ENCODE measurements at places on chromosomes 7 and 10.

DNA sequence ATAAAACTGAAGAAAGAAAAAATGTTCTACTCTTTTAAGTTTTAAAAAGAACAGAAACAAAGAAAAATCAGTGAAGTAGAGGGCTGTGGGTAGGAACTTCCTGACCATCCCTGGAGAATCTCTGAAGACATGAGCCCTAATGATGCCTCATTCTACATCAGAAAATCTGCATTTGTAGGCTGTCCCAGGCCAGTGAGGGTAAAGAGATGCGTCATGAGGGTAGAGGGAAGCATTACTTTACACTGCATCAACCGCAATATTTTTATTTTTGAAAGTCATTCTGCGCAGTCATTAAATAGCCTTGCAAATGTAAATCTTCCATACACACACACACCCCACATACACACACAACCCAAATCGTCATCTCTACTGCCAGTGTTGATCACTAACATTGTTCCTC is 82.1 kb upstream of the CABCOCO1 start:
- DNase-seq: no peak

DNA sequence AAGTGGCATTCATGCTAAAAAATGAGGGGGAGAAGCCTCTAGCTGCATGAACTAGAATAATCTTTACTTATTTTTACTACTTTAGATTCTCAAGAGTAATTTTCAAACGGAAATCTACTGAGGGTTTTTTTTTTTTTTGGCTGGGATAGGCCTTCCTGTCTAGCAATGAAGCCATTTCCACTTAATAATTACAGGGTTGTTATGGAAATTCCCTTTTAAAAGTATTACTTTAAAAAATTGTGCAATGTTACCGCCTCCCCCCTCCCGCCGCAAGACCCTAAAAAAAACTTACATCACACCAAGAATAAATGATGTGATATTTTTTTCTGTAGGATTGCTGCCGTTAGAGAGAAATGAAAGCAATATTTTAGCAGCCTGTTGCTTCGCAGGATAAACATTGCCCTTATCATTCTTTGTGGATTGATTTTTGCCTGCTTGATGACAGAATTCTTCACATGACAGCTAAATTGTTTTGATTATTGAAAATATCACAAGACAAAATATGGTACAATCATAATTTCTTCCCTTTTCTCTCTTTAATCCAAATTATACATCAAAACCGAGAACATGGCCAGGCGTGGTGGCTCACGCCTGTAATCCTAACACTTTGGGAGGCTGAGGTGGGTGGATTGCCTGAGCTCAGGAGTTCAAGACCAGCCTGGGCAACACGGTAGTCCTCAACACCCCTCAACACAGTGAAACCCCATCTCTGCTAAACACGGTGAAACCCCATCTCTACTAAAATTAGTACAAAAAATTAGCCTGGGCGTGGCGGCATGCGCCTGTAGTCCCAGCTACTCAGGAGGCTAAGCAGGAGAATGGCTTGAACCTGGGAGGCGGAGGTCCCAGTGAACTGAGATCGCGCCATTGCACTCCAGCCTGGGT is 32.8 kb downstream of the ARL4A start:
- DNase-seq: no peak

DNA sequence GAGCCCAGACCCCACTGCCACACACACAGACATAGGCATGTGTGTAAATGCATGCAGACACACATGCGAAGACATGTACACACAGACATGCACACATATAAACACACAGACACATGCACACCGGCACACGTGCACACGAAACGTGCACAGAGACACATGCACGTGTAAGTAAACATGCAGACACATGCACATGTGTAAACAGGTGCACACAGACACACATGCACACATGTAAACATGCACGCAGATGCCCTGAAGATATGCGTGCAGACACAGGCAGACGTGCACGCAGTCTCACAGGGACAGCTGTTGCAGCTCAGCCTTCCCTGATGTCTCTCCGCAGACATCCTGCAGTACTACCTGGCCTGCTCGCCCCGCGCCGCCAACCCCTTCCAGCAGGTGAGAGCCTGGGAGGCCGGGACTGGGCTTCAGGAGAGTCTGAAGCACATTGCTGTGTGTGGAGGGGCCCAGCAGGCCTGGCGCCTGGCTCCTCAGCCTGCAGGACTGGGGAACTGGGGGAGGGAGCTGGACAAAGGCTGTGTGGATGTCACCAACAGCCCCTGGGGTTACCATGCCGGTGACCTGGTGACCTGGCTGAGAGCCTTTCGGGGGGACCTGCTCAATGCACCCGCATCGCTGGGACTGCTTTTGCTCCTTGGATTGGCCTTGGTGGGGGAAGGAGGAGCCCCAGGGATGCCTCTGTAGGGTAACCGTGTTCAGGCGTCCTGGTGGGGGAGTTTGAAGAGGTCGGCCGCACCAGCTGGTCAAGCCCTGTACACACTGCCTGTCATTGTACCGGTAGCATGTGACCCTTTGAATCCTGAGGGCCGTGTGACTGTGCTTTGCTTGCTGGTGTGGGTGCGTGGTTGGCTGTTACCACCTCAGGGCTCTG is 20.3 kb downstream of the TTYH3 start:
- no peak for DNase-seq

- DNase-seq: no peak
Observed at GRCh38 chr7:101546308-101546936, 82.7 kb downstream of the MYL10 start.

DNA sequence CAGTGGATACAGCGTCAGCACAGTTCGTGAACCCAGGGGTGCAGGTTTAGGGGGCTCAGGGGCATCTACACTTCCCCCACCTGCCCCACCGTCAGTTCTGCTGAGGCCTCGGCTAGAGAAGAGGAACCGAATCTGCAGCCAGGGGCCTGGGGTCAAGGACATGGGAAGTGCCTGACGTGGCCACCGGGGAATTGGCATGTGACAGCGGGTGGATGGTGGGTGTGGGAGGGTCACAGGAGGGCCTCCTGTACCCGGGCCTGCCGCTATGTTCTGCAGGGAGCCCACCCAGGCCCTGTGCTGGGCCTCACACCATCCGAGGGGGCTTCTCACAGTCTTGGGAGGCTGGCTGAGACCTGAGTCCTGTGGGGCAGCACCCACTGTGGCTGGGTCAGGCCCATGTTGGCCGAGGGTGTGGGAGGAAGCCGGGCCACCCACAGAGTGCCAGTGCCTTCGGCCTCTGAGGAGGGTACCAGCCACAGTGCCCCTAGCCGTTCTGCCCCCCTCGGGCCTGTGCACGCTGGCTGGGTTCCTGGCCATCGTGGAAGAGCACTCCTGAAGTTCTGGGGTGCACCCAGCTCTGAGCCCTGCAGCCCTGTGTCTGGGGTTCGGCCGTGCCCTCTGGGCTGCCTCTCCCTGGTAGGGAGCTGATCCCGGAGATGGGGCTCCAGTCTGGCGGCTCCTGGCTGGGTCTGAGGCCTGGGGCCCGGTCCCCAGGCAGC is 5.9 kb downstream of the TTYH3 start:
- no peak for DNase-seq

GRCh38 chr10:124145109-124145870 is 51.9 kb upstream of the CHST15 start:
- peak; percentile 20 for DNase-seq

GRCh38 chr7:24773646-24774045 is 16.4 kb upstream of the GSDME start:
- no peak for DNase-seq

GRCh38 chr7:41238851-41239331 is 464.0 kb downstream of the INHBA start:
- DNase-seq: no peak

DNA sequence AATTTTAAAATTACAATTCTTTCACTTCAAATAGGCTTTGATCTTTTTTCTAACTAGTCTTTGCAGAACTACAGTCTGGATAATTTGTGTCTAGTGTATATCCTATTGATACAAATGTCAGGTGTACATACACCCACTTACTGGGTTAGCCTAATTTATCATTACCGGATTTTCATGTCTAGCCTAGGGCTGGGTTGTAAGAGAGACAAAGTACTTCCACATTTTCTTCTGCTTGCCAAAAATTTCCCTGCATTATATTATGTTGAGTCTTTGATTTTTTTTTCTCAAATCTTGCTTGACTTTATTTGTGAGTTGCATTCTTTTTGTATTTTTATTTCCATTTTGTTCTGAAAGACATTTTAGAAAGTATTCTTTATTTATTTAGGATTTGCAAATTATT is 284.8 kb upstream of the FZD8 start:
- no peak for DNase-seq

GRCh38 chr10:98272656-98273055 is 4.7 kb upstream of the LOXL4 start:
- no peak for DNase-seq

GRCh38 chr10:71217266-71218045 is 5.1 kb downstream of the UNC5B start:
- DNase-seq: peak; percentile 43

DNA sequence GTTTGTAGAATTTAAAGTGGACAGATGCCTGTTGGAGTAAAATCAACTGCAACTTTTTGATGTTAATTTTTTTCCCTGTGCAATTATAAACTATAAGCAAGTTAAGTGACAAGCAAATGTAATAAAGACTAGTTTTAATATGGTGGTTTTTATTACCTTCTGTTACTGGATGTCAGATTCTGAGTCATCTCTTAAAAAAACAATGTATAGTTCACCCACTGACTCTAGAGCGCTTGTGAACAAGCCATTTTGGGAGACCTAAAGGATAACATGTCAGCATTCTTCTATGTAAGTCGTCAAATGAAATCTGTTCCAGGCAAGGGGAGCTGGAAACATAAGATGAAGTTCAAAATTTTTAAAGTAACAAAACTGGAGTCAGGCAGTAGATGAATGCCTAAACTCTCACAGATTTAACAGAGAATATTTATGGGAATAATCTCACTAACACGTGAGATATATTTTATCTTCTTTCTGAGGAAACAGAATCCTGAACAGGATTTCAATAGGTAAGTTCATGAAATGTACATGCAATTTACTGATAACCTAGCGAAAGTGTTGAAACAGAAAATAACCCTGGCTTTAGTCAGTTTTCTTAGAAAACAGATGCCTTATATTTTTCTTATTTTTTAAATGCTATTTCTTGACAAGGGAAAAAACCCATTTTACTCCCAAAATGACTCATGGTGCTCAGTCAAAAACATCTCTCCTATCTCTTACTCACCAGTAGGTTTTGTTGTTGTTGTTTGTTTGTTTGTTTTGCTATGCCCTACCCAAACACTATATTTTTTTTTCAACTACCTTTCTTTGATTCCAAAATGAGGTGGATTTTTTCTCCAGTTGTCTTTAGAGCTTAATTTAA is 91.7 kb downstream of the SLC39A12 start:
- no peak for DNase-seq

DNA sequence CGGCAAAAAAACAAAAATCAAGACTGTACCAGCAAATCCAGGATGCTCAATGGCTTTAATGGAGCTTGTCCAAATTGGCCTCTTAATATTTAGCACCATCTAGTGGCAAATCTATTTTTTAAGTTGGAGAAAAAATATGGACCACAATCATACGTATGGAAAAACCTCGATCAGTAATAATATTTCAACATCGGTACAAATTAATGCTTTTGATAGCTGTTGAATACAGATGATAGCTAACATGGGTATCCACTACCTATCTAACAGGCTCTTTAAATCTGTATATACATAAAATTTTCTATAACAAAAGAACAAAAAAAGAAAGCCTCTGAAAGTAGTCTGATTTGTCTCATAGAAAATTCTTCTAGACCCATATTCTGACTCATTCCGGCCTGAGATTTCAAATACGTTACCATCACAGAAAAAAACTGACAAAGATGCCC is 29.2 kb downstream of the COA1 start:
- peak; percentile 36 for DNase-seq

DNA sequence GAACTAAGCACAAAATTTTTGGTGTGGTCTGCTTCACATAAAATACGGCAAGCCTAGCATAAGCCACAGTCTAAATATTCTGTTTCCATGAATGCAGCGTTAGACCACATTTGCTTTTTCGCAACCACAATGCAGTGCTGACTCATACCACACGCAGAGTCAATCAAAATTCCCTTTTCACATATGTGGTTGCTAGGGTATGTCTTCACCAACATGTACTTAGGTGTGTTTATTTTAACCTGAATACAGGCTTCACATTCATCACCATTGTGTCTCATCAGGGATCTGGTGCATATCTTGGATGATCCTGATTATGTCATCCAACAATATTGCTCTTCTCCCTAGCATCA is 90.8 kb downstream of the CHN2 start:
- DNase-seq: peak; percentile 61

- no peak for DNase-seq
Observed at GRCh38 chr7:5291301-5291700, 8.6 kb downstream of the SLC29A4 start.

- no peak for DNase-seq
Observed at GRCh38 chr7:24133691-24134090, 150.3 kb upstream of the NPY start.

DNA sequence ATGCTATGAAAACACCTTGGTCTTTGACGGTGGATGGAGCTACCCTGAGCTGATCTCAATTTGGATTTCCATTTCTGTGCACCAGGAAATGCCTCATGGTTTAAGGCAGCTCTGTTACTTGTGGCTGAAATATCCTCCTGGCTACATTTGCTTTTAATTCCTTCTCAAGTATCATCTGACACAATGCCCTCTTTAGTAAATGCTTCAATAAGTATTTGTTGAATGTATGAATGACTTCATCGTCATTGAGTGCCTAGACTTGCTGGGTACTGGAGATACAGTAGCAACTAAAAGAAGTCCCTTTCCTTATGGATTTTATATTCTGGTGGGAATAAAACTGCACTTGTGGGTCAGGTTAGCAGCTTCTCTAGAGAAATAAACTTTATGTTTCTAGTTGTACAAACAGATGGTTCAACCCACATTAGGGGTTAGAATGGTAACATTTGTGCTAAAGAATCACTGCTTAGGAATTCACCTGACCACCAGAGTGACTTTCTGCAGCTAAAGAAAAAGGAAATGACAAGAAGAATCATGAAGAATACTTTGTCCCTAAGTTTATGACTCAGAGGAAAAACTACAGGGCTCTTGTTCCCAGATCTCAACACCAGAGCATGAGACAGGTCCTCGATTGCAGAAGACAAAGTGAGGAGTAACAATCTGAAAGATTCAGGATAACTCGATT is 21.8 kb upstream of the SMNDC1 start:
- DNase-seq: no peak

DNA sequence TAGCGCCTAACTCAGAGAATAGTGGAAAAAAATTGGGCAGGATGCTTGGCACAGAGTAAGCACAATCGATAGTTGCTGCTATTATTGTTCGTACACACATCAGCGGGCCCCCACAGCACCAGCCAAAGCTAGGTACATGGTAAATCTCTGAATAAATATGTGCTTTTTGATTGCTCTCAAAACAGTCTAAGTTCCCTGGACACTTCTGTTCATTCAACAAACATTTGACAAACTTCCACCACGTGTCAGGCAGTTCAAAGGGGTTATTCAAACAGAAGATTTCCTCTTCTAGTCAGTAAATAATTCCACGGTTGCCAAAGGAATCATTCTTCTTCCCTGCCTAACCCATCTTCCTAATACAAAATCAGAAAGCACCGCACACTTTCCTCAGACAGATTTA is 150.8 kb downstream of the DGKI start:
- DNase-seq: no peak

DNA sequence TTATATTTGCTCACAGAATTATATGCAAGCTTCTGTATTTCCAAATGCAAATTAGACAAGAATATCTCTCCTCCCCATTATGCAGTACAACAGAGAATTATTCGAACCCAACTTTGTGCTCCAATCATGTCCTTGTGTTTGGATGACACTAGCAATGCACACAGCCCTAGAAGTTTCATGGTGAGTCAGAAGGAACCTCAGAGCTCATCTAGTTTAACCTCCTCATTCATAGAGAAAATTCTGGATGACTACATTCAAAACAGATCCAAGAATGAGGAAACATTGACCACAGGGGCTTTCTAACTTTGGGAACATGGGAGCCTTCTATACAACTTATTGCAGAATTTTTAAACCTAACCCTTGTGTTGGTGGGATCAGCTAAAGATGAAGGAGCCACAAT is 12.8 kb upstream of the ARID5B start:
- no peak for DNase-seq
